IMR-90 (cell line): ENCODE measurements at places on chromosomes 11 and 22.

GRCh38 chr22:43267332-43267980, 75.7 kb downstream of the SCUBE1 start:
- DNase-seq, result no peak

DNA sequence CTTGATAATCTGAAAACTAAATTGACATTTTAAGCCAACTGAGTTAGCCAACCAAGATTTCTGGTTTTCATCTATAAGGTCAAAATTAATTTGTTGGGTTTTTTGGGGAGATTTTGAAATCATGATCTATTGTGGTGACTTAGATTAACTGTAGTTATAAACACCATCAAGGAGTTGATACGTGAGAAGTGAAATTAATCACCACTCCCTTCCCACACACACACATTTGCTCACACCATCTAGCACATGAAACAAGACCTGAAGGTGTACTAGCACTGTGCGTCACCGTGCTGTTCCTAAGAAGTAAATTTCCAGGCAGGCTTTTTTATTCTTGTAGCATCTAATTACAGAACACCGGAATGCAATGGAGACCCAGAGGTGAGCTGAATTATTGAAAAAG, 2.1 kb downstream of the OR5B21 start:
- DNase-seq, result no peak

DNA sequence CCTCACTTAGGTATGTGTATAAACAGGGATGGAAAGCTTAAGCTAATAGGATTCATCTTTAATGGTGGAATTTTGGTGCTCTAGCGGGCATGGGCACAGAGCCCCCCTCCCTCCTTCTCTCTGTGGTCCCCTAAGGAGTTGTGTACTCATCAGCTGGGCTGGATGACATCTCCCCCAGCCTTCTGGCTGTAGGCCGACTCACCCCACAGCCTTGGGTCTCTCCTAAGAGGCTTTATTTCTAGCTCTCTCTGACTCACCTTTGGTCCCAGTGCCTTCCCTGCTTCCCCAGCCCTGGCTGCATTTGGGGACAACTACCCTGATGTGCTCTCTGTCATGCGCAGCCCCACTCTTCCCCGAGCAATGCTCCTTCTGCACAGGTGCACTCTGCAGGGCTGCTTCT, 26.9 kb downstream of the SLC6A5 start:
- DNase-seq, result no peak

GRCh38 chr11:133660202-133660568, 127.9 kb upstream of the OPCML start:
- no peak for DNase-seq

- peak; percentile 53 for DNase-seq
Measured at GRCh38 chr11:59822989-59823566, 12.5 kb upstream of the MRPL16 start.
